ENCODE measurements at places on chromosomes 12 and 14.

DNA sequence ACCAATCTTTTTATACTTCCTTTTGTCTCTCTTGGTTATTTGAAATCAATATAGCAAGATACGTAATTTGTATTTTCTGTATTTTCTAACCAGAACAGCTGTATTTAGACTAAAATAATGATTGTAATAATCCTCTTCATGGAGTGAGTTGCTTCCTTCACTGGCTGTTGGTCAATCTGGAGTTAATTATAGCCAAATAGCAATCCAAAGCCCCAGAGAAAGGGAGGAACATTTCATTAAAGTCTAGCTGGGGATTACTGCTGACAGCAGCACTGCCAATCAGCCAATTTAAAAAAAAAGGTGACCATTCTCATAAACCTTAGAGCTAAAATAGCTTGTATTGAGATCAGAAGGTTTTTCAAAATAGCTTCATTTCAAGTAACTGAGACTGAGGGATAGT lies 118.0 kb downstream of the TRHDE start:
- no peak for DNase-seq

GRCh38 chr12:96493106-96493505 lies 3.7 kb downstream of the CFAP54 start:
- DNase-seq, result no peak

GRCh38 chr12:39272871-39273655 lies 169.9 kb downstream of the KIF21A start:
- peak; percentile 98 for DNase-seq

- DNase-seq, result no peak
Measured at GRCh38 chr14:101328412-101329028, 232.8 kb upstream of the DIO3 start.

DNA sequence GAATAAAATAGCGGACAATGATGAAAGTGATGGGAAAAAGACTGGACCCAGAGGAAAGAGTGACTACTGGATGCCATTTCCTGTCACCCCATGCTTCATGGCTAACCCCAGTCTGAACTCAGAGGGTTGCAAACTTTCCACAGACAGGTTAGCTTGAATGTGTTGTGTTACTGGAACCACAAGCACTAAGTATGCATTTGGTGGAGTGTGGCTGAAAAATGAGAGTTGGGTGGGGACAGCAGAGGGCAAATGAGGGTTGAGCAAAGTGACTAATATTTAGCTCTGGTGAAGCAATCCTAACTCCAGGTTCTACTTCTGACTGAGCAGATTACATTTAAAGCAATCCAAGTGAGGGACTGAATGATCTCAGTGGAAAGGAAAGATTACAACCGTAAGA lies 1.6 kb downstream of the SLC16A7 start:
- DNase-seq, result peak; percentile 9

GRCh38 chr14:100438271-100438670 lies 115.1 kb downstream of the SLC25A47 start:
- no peak for DNase-seq

- DNase-seq, result no peak
Measured at GRCh38 chr14:64825509-64825908, 54.2 kb downstream of the SPTB start.

DNA sequence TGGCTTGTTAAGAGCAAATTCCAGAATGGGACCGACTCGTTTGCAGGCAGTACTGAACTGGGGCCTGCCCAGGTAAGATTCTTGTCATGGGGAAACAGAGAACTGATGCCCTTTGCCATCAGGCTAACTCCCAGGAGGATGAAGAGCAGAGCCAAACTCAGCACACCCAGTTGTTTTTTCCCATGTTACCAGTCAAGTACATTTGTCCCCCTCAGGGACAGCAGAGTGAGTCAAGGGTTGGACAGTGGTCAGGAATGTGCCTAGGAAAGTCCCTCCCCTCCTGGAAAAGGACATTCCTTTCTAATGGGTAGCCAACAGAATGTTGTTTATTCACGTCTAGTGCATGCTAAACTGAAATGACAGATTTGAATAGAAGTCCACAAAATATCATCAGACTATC lies 1.6 kb downstream of the ART4 start:
- no peak for DNase-seq

DNA sequence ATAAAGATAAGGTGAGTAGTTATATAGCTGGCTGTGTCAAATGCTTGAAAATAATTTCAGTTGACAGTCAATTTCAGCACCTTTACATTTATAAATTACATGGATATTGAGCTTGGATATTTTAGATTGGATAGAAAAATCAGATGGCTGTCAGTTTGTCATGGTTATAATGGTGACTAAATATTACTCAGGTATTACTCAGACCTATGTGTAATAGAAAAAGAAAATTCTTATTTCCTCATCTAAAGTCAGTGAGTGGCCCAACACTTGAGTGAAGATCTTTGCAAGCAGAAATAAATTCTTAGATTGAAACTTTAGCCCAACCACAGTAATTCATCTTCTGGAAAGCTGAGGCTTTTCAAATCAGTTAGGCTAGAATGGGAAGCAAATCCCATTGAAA lies 354.4 kb downstream of the NAV3 start:
- DNase-seq, result no peak

GRCh38 chr12:6662602-6662905 lies 365 bp downstream of the ING4 start:
- no peak for DNase-seq

DNA sequence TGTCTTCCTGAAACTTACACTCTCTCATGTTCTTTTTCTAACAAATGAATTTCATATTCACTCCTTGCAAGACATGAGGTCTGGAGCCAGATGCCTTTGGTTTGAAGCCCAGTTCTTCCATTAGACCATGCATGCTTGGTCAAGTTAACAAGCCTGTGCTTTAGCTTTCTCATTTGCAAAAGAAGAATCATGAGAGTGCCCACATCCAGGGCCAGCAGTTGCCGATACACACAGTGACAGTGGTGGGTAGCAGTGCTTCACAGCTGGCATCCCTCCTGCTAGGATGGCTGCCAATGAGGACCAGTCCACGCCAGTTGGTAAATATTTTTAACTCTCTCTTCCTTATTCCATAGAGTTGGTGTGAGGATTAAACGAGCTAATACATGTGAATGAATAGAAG lies 163.1 kb downstream of the PHLDA1 start:
- DNase-seq, result no peak

- DNase-seq, result no peak
Measured at GRCh38 chr14:73325630-73326299, 88.5 kb downstream of the PAPLN start.

DNA sequence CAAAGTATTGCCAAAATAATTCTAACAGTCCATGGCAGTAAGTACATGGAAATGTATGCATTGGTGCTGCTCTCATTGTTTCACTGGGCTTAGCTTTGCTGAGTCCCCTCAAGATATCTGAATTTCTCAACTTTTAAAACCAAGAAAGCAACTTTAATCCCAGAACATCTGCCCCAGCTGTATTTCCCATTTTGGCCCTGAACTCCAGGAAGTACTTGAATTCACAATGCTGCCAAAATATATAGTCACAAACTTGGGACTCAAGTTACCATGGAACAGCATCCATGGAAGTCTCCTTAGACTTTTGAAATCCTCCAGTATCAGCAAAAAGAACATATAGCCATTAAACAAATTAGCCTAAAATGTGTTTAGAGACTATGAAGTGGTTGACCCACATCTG lies 78.5 kb upstream of the FLRT2 start:
- no peak for DNase-seq

DNA sequence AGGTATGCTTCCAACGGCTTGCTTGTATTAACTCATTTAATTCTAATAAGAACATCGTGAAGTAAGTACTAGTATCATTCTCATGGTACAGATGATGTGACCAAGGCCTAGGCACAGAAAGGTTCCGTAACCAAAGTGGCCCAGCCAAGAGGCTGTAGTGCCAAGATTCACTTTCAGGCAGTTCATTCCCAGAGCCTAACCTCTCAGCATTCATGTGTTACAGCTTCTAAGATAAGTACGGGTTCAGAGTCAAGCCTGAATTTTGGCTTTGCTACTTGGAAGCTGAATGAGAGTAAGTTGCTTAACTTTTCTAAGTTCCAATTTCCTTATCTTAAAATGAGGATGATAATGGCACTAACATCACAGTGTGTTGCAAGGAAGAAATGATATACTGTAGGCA lies 379.9 kb downstream of the AEBP2 start:
- DNase-seq, result no peak

- no peak for DNase-seq
Measured at GRCh38 chr12:100717733-100718067, 76.9 kb upstream of the ANO4 start.

DNA sequence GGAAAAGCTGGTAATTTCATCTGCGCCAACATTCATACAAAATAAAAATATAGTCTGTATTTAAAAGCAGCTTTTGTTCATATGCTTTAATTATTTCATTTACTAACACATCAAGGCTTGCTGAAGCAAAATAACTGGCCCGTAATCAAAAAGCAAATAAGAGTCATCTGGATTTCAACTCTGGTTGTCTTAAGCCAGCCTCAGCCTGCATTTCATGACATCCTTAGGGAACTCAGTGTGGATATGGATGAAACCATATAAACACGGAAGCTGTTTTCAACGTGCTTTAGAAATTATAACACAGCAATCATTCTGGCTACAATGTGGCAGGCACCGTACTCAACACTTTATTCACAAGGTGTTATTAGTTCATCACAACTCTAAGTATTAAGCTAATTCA lies 852 bp downstream of the COX16 start:
- DNase-seq, result no peak

GRCh38 chr14:105527381-105527825 lies 1.0 kb downstream of the TMEM121 start:
- no peak for DNase-seq

- DNase-seq, result no peak
Measured at GRCh38 chr14:65656554-65656953, 244.0 kb downstream of the FUT8 start.

DNA sequence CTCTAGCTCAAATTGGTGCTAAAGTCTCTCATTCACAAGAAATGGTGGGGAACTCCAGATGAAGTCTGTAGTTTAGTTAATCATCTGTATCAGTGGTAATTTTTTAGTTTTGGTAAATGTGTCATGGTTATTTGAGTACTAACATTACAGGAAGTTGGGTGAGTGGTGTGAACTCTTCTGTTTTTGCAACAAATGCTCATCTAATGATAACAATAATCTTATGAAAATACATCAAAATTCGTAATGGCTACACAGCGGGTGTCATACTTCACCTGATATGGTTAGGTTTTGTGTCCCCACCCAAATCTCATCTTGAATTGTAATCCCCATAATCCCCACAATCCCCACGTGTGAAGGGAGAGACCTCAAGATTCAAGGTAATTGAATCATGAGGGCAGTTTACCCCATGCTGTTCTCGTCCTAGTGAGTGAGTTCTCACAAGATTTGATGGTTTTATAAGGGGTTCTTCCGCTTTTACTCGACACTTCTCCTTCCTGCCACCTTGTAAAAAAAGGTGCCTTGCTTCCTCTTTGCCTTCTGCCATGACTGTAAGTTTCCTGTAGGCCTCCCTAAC lies 209.3 kb upstream of the FOXN3 start:
- DNase-seq, result no peak

All from SK-N-DZ (cell line).